ENCODE measurements at places on chromosomes 6 and 20. TPM values are rescaled to one million over a fixed set of nuclear protein-coding genes. Genes with fewer than 3 reads are reported as not detected.

- DNase-seq = no peak
Observed at GRCh38 chr20:23456409-23456808, 3.7 kb upstream of the CST11 start.

The NT5E gene
- 4.7 TPM for total RNA-seq

The MYLK2 gene
- total RNA-seq = 0.78 TPM

GRCh38 chr6:112065426-112065986 is 11.6 kb downstream of the CCN6 start:
- DNase-seq = no peak

DNA sequence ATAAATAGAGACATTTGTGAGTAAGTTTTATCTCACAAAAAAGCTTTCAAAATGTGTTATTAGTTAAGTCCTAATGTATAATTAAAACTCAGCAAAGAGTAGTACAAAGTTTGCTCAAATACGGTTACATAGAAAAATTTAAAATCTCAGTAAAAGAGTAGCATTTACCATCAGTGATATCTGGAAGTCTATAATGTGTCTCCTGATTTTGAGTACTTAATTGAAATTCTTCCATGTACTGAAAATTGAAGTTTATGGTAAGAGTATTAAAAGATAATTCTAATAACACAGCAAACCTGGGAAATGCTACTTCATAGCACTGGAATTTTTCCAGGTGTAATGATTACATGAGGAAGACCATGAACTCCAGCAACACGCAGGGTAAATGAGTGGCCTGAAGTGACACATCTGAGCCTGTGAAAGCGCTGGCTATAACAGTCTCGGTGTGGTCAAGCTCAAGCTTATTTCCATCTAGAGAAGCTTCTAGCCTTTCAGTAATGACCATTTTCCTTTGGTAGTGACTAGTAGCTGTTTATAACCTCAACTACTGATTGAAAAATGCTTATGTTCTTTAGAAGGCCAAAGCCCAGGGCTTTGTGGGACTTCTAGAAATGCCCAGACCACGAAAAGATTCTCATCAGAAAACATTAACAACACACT is 203.2 kb downstream of the ISM1 start:
- no peak for DNase-seq

GRCh38 chr6:36967757-36968156 is 13.2 kb downstream of the PI16 start:
- DNase-seq = no peak

DNA sequence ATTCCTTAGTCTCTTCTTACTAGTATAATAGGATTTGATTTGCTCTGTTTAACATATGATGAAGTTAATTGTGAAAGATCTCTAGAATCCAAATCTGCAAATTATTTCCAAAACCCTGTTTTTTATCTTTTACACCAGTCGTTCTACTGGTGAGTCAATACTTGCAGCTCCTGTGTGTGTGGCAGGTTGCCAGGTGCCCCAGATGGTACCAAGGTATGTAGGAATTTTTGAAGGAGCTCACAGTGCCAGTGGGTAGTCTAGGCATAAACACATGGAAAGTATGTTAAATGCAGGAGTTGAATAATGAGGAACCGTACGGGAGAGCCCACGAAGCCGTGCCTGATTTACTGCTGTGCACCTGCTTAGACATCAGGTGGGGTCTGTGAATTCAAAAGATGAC is 192.2 kb downstream of the FARS2 start:
- DNase-seq = peak; percentile 9

DNA sequence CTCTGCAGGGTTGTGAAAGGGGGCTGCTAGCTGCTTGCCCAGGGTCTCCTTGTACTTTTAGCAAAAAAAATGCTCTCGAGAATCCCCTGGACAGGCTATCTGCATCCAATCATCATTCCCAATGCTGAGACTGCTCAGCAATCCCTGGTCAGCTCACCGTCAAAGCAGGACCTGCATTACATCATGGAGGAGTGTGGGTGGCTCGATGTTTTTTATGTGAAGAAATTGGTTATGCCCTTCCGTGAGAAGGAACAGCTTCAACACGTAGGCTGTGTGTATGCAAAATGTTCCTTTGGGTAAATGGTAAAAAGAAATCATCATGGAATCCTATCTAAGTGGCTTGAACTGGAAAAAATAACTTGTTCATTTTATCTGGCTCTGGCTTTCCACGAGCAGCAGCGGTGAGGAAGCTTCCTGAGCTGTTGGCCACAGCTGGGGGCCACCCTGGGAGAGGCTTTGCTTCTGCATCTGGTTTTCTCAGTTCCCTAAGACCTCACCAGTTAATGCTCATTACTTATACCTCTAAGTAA is 111.4 kb downstream of the FYN start:
- DNase-seq = peak; percentile 32

The SLC22A7 gene
- total RNA-seq = 0.31 TPM

DNA sequence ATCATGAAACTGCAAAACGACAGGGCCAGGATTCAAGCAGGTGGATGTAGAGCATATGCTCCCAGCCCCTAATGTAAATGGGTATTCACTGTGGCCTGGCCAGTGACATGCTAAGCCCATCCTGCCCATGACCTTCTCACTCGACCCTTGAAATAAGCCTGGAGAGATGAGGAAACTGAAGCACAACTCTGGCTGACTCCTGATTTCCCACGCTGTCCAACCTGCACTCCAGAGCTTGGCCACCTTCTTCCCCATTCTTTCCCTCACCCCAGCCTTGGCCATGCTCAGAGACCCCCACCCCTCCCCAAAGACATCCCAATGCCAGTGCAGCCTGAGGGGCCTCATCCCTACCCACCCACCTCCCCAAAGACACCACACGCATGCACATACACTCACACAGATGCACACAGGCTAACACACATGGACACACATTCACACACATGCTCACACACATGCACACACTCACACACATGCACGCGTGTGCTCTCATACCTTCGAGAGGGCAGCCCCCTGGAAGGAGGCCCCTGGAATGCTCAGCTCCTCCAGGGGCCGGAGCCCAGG is 12.4 kb downstream of the TFEB start:
- no peak for DNase-seq

The HLA-DOB gene
- total RNA-seq = not detected

DNA sequence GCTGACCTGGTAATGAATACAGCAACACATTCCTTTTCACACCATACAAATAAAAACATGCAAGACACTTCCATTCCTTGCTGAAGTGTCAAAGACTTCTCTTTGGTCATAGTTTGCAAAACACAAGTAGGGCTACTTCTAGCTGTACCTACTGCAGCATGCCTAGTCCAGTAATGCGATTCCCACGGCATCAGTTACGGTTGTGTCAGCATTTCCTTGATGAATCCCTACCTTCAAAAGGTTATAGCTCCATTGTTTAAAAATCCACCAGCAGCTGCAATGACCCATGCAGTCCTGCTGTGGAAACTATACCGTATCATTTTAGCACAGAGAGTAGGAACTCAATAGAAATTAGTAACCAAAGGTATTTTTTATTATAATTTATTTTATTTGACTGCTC is 1371.5 kb downstream of the EPHA7 start:
- DNase-seq = no peak

The GRM1 gene
- total RNA-seq = 22.3 TPM

DNA sequence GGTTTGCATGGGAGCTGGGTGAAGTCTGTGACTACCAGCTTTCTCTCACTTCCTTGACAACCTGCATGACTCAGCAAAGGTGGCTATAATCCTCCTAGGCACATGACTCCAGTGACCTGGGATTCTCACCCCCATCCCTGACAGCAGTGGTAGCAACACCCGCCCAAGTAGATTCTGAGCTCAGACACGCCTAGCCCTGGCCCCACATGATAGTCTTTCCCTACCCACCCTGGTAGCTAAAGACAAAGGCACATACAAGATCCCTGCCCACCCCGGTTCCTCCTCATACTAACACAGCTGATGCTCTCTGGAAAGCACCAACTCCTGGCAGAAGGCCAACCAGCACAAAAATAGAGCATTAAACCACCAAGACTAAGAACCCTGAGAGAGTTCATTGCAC is 25.9 kb upstream of the CRISP1 start:
- no peak for DNase-seq

DNA sequence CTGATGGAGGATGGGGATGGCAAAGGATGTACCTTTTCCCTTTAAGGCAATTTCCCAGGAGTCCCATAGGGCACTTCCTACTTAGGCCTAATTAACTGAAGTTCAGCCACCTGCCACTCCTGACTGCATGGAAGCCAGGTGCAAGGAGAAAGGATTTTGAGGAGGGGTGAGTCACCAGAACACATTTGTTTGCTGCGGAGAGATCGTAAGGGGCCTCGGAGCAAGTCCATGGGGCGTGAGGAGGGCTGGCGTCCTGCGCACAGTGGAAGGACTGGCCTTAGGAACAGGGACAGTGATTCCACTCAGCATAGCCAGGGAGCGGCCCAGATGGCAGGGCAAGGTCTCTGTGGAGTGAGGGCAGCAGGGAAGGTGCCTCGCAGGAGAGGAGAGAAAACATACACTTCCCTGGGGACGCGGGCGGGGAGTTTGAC is 11.8 kb upstream of the MAP1LC3A start:
- DNase-seq = no peak

DNA sequence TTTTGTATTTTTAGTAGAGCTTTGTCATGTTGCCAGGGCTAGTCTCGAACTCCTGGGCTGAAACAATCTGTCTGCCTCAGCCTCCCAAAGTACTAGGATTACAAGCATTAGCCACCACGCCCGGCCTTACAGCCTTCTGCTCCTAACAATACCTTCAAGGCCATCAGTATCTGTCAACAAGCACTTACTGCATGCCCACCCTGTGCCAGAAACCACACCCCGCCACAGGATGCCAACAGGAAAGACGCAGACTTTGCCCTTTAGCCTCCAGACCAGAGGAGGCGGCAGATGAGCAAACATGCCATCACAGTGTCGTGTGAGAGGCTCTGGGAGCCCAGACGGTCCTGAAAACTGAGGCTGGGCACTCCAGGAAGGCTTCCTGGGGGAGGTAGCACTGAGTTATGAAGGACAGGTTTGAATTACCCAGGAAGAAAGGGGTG is 34.7 kb upstream of the TGM3 start:
- DNase-seq = no peak

The KIF6 gene
- 3.3 TPM for total RNA-seq

DNA sequence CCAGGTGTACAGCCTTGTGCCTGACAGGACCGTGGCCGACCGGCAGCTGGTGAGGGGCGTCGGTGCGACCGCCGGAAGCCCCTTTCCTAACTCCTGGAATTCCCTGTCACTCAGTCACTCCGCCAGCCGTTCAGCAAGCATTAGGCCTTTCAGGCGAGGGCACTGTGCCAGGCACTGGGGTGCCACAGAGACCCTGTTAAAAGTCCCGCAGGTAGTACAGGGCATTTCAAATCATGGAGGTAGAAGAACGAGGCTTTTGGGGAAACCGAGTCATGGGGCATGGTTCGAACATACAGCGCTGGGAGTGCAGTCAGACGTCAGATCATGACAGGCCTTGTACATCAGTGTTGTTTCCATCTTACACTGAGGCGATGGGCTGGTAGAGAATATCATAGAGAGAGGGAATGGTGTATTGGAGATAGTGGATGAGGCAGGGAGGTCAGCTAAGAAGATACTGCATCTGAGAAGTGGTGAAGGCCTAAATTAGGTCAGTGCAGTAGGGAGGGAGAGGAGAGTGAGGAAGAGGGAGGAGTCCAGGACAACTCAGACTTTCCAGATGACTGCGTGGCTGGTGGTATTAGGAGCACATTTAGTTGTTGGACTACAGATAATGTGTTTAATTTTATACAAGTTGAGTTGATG is 892 bp upstream of the DXO start:
- no peak for DNase-seq
